ENCODE measurements at places on chromosomes 5 and 9.

- H3K27ac ChIP-seq, result no peak overlapping the region
- H3K4me1 ChIP-seq, result no peaks in the 10 kb centered on the region
- H3K36me3 ChIP-seq, result no peaks in the 10 kb centered on the region
- no peaks in the 10 kb centered on the region for H3K27me3 ChIP-seq
- DNase-seq, result no peak
Measured at GRCh38 chr9:136688274-136689107, 1.2 kb upstream of the AGPAT2 start.

GRCh38 chr9:134411440-134412297, 85.4 kb downstream of the RXRA start:
- DNase-seq, result peak; percentile 56
- H3K4me1 ChIP-seq, result peaks cover 9% of the 10 kb centered on the region
- H3K36me3 ChIP-seq, result no peaks in the 10 kb centered on the region
- H3K27me3 ChIP-seq, result no peaks in the 10 kb centered on the region

GRCh38 chr5:173736923-173737412, 120.5 kb upstream of the BOD1 start:
- no peak overlapping the region for H3K4me3 ChIP-seq
- H3K27ac ChIP-seq, result no peak overlapping the region
- no peak for DNase-seq
- no peaks in the 10 kb centered on the region for H3K27me3 ChIP-seq
- no peaks in the 10 kb centered on the region for H3K4me1 ChIP-seq
- no peaks in the 10 kb centered on the region for H3K36me3 ChIP-seq

- H3K27me3 ChIP-seq, result no peaks in the 10 kb centered on the region
- DNase-seq, result no peak
Measured at GRCh38 chr9:4333231-4333740, 33.4 kb upstream of the GLIS3 start.

DNA sequence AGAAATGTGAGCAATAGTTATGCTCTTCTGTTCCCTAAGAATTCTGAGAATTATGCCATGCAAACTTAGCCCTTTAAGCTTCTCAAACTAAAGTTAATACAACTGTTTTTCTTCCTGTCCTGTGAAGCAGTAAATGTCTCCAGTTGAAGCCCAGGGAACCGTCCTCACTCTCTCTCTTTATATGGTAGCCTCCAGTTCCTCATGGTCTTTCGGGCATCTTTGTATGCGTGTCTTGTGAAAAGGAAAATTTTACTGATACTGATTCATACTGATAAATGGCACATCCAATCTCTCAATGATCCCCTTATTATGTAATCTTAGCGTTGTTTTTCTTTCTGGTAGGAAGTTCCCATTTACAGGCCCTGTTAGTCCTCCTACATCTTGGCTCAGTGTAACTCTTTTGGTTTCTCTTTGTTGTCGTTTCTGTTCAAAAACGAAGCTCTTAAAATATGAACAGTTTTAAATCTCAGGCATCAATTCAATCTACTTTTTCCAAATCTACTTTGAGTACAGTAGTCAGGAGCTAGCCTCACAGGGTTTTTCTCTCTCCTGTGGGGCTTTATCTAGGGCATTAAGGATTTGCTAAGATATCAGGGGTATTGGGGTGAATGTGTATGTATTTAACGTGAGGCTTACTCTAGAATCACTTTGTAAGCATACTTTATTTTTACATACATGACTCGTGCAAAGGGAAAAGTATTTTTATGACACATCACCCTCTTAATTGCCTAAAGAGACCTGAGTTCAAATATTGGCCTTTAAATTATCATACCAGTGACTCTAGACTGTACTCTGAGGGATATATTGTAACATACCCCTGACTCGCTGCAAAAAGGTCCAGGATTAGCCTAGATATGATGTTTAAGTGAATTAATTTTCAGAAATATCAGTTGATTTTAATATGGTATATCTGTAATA, 258.0 kb downstream of the NR3C1 start:
- H3K4me1 ChIP-seq, result no peaks in the 10 kb centered on the region
- H3K27me3 ChIP-seq, result no peaks in the 10 kb centered on the region
- no peak for DNase-seq
- no peak overlapping the region for H3K4me3 ChIP-seq
- H3K36me3 ChIP-seq, result no peaks in the 10 kb centered on the region

DNA sequence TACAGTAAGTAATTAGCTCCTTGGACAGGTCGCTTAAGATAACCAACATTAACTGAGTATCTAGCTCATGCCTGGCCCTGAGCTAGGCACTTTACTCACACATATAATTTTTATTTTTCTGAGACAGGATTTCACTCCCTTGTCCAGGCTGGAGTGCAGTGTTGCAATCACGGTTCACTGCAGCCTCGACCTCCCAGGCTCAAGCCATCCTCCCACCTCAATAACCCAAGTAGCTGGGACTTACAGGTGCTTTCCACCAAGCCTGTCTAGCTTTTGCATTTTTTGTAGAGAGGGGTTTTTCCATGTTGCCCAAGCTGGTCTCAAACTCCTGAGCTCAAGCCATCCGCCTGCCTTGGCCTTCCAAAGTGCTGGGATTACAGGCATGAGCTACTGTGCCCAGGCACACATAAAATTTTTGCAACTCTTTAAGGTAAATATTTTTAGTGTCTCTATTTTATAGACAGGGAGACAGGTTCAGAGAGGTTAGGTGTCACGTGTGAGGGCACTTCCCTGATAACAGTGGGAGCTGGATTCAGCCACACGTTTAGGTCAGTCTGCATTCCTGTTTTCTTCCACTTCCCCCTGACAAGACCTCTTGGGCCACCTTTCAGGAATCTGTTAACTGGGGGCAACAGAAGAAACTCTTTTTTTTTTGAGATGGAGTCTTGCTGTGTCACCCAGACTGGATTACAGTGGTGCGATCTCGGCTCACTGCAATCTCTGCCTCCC, 18.2 kb downstream of the HBEGF start:
- no peaks in the 10 kb centered on the region for H3K27me3 ChIP-seq
- H3K27ac ChIP-seq, result no peak overlapping the region
- H3K4me1 ChIP-seq, result peaks cover 9% of the 10 kb centered on the region

- H3K4me1 ChIP-seq, result no peaks in the 10 kb centered on the region
- H3K27ac ChIP-seq, result no peak overlapping the region
- peaks cover 8% of the 10 kb centered on the region for H3K27me3 ChIP-seq
- DNase-seq, result no peak
- H3K4me3 ChIP-seq, result no peak overlapping the region
Measured at GRCh38 chr9:136980669-136981478, 1.9 kb upstream of the LCNL1 start.

GRCh38 chr9:110936237-110936636, 102.0 kb downstream of the LPAR1 start:
- peaks cover 2% of the 10 kb centered on the region for H3K27me3 ChIP-seq
- no peak for DNase-seq
- H3K4me1 ChIP-seq, result no peaks in the 10 kb centered on the region
- H3K4me3 ChIP-seq, result no peak overlapping the region

DNA sequence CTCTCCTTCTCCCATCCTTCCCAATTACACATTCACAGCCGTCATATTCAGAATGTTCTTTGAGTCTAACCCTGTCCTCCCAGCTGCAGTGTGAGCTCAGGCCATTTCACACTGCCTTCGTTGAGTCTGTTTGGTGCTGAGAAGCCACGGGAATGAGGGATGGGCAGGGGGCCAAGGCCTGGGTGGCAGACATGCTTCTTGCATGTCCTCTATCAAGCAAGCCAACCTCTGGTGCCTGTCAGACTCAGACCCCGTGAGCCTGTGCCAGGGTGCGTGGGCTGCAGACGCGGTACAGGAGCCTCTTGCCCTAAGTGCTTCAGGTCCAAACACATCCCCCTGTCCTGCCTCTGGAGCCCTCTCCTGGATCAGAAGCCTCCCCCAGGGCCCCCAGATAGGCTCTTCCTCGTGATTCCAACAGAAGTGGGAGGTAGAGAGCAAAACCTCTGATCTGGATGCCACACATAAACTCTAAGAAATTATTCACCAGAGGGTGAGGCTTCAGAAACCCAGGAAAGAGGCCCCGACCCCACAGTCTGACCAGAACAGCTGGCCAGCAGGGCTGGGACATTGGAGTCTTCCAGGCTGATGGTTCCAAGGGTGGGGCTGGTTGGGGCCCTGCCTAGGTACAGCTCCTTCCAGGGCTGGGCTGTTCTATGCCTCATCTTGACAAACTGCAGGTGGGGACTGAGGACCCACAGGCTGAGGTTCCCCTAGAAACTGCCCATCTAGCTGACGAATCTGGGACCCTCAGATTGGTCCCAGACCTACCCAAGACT, 46.7 kb upstream of the CDKN2AIPNL start:
- no peak for DNase-seq
- H3K27me3 ChIP-seq, result no peaks in the 10 kb centered on the region
- no peak overlapping the region for H3K4me3 ChIP-seq
- no peaks in the 10 kb centered on the region for H3K36me3 ChIP-seq
- no peaks in the 10 kb centered on the region for H3K4me1 ChIP-seq
- H3K27ac ChIP-seq, result no peak overlapping the region

- H3K27ac ChIP-seq, result no peak overlapping the region
- no peaks in the 10 kb centered on the region for H3K27me3 ChIP-seq
- H3K4me3 ChIP-seq, result no peak overlapping the region
- H3K36me3 ChIP-seq, result no peaks in the 10 kb centered on the region
- DNase-seq, result no peak
Measured at GRCh38 chr5:179306191-179307012, 38.9 kb downstream of the ADAMTS2 start.

DNA sequence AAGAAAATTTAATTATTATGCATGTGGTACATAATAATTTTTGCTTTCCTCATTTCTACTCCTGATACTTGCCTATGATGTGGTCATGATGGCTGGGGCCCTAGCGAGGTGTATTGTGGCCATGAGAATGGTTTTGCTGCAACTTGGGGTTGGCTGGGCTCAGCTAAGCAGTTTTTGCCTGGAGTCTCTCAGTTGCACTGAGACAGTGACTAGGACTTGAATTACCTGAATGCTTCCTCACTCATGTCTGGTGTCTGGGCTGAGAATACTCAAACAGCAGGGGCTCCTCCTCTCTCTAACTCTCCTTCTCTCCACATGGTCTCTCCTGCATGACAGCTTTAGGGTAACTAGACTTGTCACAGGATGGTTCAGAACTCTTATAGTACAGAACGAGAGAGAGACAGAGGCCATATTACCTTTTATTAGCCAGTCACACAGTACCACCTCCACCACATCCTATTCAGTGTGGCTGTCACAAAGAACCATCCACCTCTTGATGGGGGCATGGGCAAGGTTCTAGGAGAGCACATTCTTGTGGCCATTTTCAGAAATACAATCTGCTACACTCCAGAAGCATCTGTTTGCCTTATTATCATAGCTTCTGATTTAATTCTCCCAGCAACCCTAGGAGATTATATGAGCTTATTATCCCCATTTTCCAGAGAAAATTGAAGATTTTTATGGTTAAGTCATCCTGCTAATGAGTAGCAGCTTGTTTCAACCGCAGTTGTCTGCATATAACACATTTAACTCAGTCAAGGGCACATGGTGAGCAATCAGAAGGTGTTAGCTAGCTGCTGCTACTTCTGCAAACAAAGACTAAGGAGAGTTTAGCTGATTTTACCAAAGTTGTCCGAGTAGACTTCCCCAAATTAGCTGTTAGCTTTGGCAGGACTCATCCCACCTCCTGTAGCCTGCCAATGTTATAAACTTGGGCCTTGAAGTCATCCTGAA, 245.1 kb downstream of the DOCK8 start:
- H3K27me3 ChIP-seq, result no peaks in the 10 kb centered on the region
- H3K4me1 ChIP-seq, result no peaks in the 10 kb centered on the region
- H3K27ac ChIP-seq, result no peak overlapping the region
- no peaks in the 10 kb centered on the region for H3K36me3 ChIP-seq

DNA sequence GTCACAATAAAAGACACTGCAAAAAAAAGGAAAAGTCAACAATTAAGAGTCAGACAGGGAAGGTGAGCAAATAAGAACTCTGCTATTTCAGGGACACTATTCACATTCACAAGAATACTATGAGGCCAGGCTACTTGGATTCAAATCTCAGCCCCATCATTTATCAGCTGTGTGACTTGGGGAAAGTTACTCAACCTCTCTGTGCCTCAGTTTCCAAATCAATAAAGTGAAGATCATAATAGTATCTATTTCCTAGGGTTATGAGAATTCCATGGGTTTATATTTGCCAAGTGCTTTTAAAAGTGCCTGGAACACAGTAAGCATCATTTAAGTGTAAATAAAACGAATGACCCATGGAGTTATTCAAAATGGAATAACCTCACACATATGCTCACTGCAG, 56.4 kb downstream of the ALDH7A1 start:
- H3K4me3 ChIP-seq, result no peak overlapping the region
- H3K27me3 ChIP-seq, result no peaks in the 10 kb centered on the region
- H3K36me3 ChIP-seq, result no peaks in the 10 kb centered on the region
- no peaks in the 10 kb centered on the region for H3K4me1 ChIP-seq
- no peak overlapping the region for H3K27ac ChIP-seq

DNA sequence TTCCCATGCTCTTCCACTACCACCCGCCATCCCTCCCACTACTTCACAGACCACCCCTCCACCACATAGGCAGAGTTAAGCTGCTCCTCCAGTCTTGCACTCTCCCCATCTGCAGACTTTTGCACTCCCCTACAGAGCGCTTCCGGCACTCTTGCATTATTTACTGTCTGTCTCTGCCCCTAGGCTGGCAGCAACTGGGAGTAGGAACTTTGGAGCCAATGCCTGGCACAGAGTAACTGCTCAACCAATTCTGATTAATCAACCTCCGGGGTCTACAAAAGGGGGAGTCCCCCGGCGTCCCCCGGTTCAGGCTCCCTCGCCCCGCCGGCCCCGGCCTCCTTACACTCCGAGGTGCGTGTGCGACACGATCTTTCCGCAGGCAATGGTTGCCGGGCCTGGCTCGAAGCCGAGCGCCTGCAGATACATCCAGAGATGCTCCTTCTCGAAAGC, 498 bp downstream of the HAUS6 start:
- DNase-seq, result peak; percentile 65
- H3K4me1 ChIP-seq, result no peaks in the 10 kb centered on the region
- peak overlapping the region; percentile 91 for H3K4me3 ChIP-seq
- H3K27me3 ChIP-seq, result no peaks in the 10 kb centered on the region

GRCh38 chr9:125797930-125798329, 50.8 kb downstream of the PBX3 start:
- no peak for DNase-seq
- H3K27ac ChIP-seq, result no peak overlapping the region
- H3K36me3 ChIP-seq, result no peaks in the 10 kb centered on the region
- no peaks in the 10 kb centered on the region for H3K27me3 ChIP-seq
- no peaks in the 10 kb centered on the region for H3K4me1 ChIP-seq

GRCh38 chr5:134005417-134006061, 764 bp upstream of the VDAC1 start:
- H3K27ac ChIP-seq, result peak overlapping the region; percentile 97
- DNase-seq, result peak; percentile 89
- peaks cover 3% of the 10 kb centered on the region for H3K36me3 ChIP-seq

GRCh38 chr5:111262815-111263214, 38.6 kb downstream of the CAMK4 start:
- DNase-seq, result no peak
- H3K27me3 ChIP-seq, result no peaks in the 10 kb centered on the region
- no peak overlapping the region for H3K27ac ChIP-seq
- H3K4me3 ChIP-seq, result no peak overlapping the region

DNA sequence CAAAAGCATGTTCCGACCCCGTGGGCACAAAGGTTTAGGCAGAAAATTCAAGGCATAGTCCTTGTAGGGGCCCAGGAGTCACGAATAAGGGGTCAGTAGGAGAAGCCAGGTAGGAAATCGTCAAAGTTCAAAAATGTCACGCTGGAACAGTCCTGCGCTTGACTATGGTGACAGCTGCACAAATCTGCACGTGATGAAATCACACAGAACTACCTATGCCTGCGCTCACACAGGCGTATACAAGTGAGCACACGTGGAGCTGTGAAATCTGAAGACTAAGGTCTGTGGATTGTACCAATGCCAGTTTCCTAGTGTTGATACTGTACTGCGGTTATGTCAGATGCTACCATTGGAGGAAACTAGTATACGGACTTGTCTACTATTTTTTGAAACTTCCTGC, 303.1 kb upstream of the PANK3 start:
- no peaks in the 10 kb centered on the region for H3K27me3 ChIP-seq
- H3K4me3 ChIP-seq, result no peak overlapping the region
- no peaks in the 10 kb centered on the region for H3K4me1 ChIP-seq
- no peak for DNase-seq

Data from mesendoderm (in vitro differentiated cells).